NCI-H524 treated with DMSO at 0.1 percent for 48 hours (cell line): ENCODE measurements at places on chromosomes 6 and 20.

GRCh38 chr6:144131248-144131709 is 19.0 kb upstream of the STX11 start:
- no peak for DNase-seq

- no peak for DNase-seq
Measured at GRCh38 chr6:137900815-137901214, 33.8 kb downstream of the TNFAIP3 start.

DNA sequence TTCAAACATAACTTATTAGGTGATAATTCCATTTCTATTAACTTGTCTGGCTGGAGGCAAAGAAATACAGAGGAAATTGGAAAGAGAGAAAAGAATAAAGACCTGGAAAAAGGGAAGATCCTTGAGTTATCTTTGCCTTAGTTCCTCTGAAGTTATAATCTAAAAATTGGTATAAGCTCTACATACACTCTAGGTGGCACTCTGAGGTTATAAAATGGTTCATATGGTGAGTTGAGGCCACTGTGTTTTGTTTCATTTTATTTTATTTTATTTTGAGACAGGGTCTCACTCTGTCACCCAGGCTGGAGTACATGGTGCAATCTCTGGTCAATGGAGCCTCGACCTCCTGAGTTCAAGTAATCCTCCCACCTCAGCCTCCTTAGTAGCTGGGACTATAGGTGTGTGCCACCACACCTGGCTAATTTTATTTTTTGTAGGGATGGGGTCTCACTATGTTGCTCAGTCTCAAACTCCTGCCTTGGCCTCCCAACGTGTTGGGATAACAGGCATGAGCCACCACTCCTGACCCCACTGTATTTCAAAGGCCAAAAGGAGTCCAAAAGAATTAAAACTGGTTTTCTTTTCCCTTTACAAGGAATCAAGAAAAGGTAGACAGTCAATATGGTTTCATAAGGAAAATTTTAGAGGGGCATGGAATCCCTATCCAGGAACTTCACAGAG is 19.4 kb downstream of the GPX6 start:
- DNase-seq = no peak

- DNase-seq = no peak
Measured at GRCh38 chr6:129644567-129645015, 65.4 kb downstream of the ARHGAP18 start.

DNA sequence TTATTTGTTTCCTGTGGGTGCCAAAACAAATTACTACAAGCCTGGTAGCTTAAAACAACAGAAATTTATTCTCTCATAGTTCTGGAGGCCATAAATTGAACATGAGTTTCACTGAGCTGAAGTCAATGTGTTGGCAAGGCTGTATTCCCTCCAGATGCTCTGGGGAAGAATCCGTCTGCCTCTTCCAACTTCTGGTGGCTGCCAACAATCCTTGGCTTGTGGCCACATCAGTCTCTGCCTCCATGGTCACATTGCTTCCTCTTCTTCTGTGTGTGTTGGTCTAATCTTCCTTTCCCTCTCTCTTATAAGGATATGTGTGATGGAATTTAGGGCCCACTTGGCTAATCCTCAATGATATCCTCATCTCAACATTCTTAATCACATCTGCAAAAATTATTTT is 92.8 kb upstream of the EPB41L1 start:
- DNase-seq = no peak

- DNase-seq = no peak
Measured at GRCh38 chr6:134205366-134205765, 112.5 kb downstream of the SGK1 start.

- DNase-seq = peak; percentile 69
Measured at GRCh38 chr6:27684264-27685211, 211.6 kb upstream of the ZNF184 start.

- DNase-seq = no peak
Measured at GRCh38 chr6:89131599-89131998, 13.7 kb upstream of the SRSF12 start.

- no peak for DNase-seq
Measured at GRCh38 chr6:26109772-26110171, 22.5 kb downstream of the HFE start.

DNA sequence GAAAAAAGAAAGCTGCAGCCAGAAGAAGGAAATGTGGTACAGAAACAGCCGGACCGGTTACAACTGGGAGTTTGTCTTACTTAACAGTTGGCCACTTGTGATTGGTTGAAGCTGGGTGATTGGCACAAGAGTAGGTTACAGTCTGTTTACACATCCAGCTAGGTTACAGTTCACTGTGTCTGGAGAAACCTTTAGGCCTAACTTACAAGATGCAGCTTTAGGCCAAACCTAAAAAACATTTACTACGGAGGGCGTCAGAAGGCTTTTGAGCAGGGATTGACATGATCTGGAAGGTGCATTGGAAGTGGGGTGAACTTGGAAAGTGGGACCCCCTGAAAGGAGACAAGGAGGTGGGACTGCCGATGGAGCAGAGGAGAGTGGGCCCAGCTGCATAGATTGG is 122.3 kb downstream of the BANF2 start:
- DNase-seq = no peak

GRCh38 chr6:108383981-108384380 is 89.1 kb downstream of the AFG1L start:
- DNase-seq = no peak

DNA sequence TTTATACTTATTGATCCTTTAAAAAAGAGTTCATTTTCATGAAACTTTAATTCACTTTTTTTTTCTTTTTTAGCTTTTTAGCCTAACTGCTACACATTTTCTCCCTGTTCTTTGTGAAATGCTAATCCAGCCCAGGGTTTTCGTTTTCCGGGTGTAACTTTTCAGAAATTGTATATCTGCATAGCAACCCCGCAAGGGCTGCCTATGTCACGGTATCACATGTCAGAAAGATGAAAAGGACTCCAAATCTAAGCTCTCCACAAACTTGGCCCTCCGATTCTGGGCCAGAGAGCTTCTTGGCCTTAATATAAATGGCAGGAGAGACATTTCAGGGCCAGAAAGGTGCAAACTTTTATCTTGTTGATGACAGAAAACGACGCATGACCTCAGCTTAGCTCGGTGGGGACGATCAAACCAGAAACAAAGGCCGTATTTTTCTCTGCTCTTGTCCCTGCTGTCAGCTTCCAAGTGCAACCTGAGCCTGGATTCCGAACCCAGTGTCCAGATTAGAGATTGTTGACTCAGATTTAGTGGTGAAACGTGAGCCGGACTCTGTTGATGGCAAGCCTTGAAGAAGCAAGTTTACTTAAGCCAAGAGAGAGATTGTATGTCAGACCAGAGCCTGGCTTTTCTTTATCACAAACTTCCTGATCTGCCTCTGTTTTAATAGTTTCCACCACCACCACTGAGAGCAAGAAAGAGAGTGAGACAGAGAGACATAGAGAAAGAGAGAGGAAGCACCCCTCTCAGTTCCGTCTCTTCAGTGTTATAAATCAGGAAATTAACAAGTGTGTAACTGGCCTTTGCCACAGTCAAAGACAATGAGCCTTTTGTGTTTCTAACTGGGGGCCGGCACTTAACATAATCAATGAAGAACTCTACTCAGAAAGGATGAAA is 157.8 kb downstream of the SCML4 start:
- peak; percentile 33 for DNase-seq

- no peak for DNase-seq
Measured at GRCh38 chr6:87590417-87590880, 514 bp downstream of the ORC3 start.

DNA sequence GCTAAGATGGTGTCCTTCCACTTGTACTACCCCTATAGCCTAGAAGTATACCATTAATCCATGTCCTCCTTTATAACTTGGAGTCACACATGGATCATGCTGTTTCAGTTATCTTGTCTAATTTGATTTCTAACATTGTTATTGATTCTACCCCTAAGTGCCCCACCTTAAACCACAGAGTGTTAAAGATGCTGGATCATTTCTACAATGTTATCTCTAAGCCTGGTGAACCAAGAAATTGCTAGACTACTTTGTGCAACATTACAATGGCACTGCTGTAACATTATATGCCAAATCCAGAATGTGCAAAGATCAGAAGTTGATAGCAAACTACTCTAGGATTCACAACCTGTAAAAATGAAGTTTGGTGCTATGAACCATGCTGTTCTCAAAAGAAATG is 1.7 kb downstream of the CGA start:
- DNase-seq = no peak
